Stimulated activated CD8-positive, alpha-beta memory T cell treated with anti-CD3 and anti-CD28 coated beads, Interleukin-7, amount 100 ng/mL, for 1 hour (primary cell): ENCODE measurements at places on chromosomes 13 and 19.

DNA sequence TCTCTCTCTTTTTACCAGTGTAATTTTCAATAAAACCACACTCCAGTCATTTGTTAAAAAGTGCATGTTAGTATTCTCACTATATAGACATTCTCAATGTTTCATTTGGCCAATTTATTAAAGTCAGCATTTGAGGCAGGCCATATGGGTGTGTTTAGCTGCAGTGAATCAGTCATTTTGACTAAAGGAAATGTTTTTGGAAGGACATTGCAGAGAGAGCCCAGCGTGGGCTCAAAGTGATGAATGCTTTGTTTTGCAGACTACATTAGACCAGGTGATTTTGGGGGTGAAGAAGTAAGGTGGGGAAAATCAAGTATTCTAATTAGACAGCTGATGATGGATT lies 116.7 kb downstream of the POSTN start:
- no peak for DNase-seq

GRCh38 chr19:2487090-2487489 lies 11.2 kb downstream of the GADD45B start:
- DNase-seq = no peak

DNA sequence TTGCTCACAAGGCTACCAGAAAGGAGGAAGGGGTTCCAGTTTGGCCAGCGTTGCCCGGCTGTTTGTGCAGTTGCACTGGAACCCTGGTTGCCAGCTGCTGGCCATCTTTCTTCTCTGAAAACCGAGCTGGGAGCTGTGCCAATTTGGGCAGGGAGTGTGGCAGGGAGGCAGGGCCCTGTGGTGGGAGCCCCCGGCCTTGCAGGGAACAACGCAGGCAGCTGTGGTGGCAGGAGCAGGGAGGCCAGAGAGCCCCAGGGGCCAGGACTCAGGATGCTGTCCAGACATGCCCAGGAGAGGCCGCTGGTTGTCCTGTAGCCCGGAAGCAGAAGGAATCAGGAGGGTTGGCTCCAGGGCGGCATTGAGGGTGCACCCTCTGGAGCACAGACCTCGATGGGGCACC lies 4.8 kb downstream of the KMT5C start:
- DNase-seq = no peak

GRCh38 chr19:12229990-12230389 lies 64.7 kb downstream of the ZNF44 start:
- no peak for DNase-seq

- no peak for DNase-seq
These were observed 551.6 kb downstream of the MYO16 start for GRCh38 chr13:109180905-109181425.

GRCh38 chr13:87123987-87124784 lies 547.0 kb upstream of the SLITRK5 start:
- DNase-seq = no peak

GRCh38 chr13:75324413-75324940 lies 157.5 kb downstream of the TBC1D4 start:
- no peak for DNase-seq

GRCh38 chr13:42574011-42574410 lies at the start of gene TNFSF11:
TNFSF11 (plus strand) TSS chr13:42574152; CDS start chr13:42574304, 152 bp downstream.
- no peak for DNase-seq

- DNase-seq = no peak
These were observed 458.6 kb downstream of the DCT start for GRCh38 chr13:94020833-94021232.

- DNase-seq = no peak
These were observed 9.0 kb upstream of the NMRK2 start for GRCh38 chr19:3923912-3924311.

DNA sequence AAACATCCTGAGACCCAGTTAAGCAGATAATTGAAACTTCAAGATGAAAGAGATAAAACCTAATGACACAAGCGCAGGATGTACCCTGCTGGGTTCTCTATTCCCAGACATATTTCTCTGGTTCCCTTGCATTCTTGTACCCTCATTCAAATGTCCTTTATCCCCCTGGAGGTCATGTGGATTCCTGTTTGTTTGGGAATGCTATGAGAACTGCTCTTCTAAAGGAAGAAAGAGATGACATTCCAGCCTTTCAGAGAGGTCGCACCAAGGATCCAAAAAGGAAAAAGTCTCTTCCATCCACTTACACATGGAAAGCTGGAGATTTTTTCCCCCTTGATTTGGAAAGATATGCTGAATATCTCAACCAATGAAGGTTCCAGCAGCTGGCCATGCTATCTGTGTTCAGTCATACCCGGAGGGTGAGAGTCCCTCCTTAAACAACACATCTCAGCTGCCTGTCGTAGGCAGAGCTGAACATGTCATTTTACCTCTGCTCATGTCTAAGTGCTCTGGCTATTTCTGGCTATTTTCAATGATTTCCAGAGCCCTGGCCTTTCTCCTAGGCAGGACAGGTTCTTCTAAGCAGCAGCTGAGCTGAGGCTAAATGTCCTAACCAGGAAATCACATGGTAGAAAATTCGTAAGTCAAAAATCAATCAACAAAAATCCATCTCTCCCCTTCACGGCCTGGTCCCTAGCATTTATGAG lies 52.5 kb downstream of the C13orf42 start:
- no peak for DNase-seq
